Activated gamma-delta T cell treated with Interleukin-2 at 50 U/mL for 16 hours (primary cell): ENCODE measurements at places on chromosomes 1 and 21.

GRCh38 chr1:210416681-210417080 is 88.0 kb downstream of the HHAT start:
- DNase-seq, result no peak

- DNase-seq, result no peak
Observed at GRCh38 chr21:35896060-35896459, 164.3 kb downstream of the SETD4 start.

DNA sequence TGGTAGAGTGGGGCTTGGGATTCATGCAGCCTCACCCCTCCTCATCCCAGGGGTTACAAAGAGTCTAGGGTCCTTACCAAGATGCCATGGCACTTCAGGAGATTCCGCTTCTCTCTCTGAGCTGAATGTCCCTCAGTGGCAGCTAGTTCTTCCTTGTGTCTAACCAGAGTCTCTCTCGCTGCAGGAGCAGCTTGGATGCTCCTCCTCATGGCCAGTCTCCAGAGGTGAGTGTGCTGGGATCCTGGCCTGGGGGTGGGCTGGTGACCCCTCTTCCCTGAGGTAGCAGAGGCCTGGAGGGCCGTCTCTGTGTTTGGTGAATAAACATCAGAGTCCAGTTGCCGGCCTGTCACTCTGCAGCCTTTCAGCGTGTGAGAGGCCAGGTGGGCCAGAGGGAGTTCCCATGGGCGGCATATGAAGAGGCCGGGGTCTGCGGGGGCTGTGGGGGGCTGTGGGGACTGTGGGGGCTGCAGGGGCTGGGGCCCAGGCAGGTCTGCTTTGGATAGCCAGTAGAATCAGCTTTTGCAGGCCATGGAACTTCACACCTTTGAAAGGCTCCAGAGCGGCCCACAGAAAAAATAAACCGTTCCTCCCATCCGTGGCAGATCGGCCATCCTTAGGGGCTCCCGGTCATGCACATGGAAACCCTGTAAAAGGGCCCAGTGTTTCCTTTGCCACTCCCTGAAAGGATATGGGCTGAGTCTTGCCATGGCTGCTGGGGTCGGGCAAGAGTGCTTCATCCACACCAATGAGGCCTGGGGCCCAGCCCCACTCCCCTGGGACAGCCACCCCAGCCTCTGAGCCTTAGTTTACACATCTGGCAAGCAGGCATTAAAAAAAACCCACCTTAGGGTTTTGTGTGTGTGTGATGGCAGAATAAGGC is 256.4 kb downstream of the FOXD2 start:
- no peak for DNase-seq

GRCh38 chr1:245983294-245983967 is 523.6 kb downstream of the SMYD3 start:
- no peak for DNase-seq

- no peak for DNase-seq
Observed at GRCh38 chr1:19467199-19468187, 17.8 kb downstream of the CAPZB start.

DNA sequence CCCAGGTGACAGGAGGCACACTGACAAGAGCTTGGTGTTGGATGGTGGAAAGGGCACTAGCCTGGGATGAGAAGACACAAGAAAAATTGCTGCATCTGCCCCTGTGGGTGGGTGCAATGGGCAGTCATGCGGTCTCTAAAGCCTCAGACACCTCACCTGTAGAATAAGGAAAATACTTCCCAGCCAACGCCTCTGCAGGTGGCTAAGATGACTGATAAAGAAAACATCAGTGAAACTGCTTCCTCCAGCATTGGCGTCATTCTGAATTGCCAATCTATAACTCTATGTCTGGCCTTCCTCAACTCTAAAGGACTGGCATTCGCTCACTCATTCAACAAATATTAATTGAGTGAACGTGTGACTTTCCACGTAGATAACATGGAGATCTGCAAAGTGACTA is 100.4 kb upstream of the F3 start:
- DNase-seq, result no peak

DNA sequence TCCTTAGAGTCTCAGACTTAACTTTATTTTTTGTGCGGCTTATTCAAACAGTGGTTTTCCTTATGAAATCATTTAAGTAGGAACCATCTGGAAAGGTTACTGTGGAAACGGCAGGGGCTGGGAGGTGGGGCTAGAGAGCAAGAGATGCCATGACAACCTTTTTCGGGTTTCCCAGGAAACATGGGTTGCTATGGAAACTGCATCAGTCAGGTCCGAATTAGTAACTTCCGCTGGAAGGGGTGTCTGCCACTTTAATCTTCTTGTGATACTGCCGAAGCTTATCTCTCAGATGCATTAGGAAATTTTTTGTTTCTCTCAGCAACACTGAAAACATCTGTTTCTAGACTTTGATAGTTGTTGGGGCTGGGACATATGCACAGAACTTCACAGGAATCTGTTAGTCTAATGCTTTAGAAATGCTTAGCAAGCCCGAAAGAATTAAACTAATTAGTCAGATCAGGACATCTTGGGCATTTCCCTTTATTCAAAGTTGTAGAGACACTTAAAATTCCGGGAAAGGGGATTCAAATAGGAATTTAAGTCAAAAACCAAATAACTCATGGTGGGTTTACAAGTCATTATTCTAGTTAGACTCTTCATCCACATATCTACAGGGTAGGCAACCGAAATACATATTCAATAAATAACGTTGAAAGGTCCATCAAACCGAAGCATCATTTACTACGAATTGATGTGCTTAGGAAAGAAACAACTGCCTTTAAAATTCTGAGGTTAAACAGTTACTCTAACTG is 2.6 kb downstream of the KCNA3 start:
- peak; percentile 63 for DNase-seq

- no peak for DNase-seq
Observed at GRCh38 chr1:5933676-5934057, 58.6 kb downstream of the NPHP4 start.

DNA sequence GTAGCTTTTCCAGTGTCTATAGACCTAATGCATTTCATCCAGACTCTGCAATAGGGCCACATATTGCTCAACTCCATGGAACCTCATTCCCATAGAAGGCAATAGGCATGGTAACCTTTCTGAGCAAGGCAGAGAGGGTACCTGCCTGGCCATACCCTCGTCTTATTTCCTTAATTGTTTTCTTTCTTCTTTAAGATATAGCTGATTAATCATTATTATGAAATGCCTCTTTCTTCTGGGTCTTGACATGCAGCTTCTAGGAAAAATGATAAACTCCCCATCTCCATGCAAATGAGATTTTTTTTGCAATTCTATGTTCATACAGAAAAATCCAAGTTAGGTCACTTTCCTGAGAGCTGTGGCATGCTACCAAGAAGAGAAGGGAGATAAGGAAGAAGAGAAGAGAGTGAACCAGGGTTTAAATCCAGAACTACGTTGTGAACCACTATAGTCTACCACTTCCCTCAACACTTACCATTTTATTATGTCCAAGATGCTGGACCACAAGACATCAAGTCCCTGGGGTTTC is 33.0 kb upstream of the IL20 start:
- no peak for DNase-seq

GRCh38 chr1:52669696-52670095 is 28.5 kb downstream of the COA7 start:
- DNase-seq, result no peak

DNA sequence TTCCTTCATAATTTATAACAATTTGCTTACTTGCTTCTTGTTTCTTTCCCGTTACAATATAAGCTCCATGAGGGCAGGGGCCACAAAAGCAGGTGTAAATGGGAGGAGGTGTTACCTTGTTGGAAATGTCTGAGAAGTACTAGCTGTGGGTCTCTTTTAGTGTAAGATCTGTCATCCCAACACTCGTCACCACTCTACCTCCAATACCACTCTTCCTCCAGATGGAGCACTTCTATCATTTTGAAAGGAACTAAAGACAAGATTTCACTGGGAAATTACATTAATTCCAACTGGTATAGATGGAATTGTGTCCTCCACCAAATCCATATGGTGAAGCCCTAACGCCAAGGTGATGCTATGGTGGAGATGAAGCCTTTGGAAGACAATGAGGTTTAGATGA is 53.0 kb upstream of the CPLANE2 start:
- DNase-seq, result no peak

DNA sequence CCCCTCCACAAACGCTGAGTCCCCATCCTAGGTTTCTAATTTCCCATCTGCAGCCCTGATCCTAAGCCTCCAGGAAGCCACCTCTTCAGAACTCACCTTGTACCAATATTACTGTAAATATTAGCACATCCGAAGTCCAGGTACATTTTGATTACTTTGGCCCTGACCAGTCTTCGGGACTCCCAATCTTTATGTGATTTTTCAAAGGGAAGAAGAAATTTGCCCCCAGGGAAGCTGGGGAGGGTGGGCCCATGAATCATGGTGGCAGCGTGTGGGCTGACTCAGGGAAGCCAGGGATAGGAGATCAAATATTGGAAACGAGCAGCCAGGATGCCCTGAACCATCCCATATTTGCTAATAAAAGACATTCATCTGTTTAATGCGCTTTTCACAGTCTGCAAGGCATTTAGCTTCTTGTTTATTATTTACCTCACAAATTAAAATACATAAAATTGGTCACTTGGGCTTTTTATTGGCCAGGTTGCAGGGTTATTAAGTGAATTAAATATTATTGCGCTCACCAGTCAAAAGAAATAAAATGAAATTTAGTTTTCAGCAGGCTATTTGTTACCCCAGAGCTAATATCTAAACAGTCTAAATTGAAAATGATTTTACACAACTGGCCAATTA is 46.6 kb downstream of the KIAA0040 start:
- DNase-seq, result no peak

DNA sequence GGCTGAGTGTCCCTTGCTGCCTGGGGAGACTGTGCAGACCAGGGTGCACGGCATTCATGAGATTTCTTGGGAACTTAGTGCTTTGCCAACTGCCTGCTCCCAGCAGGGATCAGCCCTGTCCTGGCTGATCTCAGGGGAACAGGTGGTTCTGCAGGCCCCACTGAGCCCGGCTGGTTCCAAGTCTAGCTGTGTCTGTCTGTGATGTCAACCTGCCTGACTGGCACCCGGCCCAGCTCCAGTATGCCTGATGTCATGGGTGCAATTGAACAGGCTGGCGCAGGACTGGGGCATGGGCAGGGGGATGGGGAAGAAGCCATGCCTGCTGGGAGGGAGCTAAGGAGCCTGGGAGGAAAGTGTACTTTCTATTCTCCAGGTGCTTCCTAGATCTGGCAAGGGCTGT is 227.1 kb downstream of the GRIK3 start:
- no peak for DNase-seq

DNA sequence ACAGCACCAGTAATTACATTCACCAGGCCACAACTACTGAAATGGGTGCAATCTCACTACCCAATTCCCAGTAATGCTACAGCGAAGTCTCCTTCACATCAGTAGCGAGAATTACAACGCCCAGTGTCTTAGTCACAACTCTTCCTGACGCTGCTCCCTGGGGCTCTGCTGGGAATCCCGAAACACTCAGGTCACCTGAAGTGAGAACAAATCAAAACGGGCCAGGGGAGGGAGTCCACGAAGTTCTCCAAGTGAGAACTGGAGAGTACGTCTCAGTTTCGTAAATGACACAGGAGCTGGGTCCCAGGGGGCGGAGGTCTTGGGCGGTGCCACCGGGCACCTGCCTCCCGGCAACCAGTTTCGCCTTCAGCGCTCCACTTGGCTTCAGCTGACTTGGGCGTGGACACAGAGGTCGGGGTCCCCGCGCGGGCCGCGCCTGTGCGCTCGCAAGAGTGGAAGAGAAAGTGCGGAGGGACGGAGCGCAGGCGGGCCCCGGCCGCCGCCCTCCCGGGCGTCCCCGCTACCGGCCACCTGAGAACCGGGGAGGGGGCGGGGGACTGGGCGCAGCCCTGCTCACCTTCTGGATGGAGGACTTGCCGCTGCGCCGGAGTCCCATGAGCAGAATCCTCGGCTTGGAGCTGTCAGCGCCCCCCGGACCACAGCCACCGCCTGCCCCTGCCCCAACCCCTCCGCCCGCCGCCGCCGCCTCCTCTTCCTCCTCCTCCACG is 575 bp downstream of the RRAGC start:
- DNase-seq, result peak; percentile 18

GRCh38 chr1:162361349-162361748 is 15.3 kb downstream of the SPATA46 start:
- DNase-seq, result no peak

DNA sequence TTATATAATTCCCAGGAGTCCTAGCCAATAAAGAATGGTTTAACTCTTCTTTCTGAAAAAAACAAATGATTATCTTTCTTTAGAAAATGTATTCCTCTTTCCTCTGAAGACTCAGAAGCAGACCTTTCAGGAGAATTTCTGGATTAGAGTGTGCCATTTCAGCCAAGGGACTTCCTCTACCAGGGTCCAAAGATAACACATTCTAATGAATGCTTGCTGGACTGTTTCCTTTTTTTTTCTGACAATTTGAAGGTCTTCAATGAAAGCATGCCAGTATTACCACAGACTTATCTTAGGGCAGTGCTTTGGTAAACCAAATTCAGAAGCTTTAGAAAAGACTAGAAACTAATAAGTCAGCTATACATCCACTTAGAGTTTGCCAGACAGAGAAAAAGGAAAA is 80.5 kb downstream of the RERE start:
- no peak for DNase-seq

- DNase-seq, result no peak
Observed at GRCh38 chr1:112506306-112506705, 2.5 kb upstream of the WNT2B start.

GRCh38 chr21:44551340-44551961 is at the start of gene KRTAP10-2:
Gene KRTAP10-2, minus strand, starts transcription at chr21:44551505. Its CDS starts 47 bp downstream, at chr21:44551458.
- no peak for DNase-seq

GRCh38 chr1:70487910-70488665 is 77.0 kb downstream of the CTH start:
- no peak for DNase-seq

- DNase-seq, result no peak
Observed at GRCh38 chr1:151135433-151136385, 10.7 kb downstream of the SEMA6C start.

GRCh38 chr1:100249155-100249536 is 488 bp downstream of the DBT start:
- no peak for DNase-seq

- DNase-seq, result no peak
Observed at GRCh38 chr21:29626801-29627470, 312.9 kb downstream of the GRIK1 start.

DNA sequence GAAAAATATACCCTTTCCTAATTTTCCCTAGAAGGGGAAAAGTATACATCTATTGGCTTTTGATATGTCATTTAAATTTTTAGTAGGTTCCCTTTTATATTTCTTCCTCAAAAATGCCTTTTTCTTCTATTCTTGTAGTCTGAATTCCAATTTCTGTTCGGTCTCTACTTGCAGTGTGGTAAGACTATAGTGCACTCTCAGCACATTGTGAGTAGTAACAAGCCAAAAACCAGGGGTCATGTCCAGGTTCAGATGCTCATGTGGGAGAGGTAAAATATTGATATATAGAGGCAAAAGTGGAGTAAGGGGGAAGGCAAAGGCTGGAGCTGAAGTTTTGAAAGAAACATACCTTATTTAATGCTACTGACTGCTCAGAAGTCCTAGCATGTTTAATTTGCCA is 4.0 kb upstream of the FCGR2A start:
- no peak for DNase-seq
